Activated naive CD8-positive, alpha-beta T cell treated with anti-CD3 and anti-CD28 coated beads for 36 hours (primary cell): ENCODE measurements at places on chromosomes 1 and 21.

- DNase-seq = no peak
Observed at GRCh38 chr21:16287046-16287445, 557.3 kb downstream of the USP25 start.

- no peak for DNase-seq
Observed at GRCh38 chr1:62407398-62408009, 29.3 kb upstream of the USP1 start.

DNA sequence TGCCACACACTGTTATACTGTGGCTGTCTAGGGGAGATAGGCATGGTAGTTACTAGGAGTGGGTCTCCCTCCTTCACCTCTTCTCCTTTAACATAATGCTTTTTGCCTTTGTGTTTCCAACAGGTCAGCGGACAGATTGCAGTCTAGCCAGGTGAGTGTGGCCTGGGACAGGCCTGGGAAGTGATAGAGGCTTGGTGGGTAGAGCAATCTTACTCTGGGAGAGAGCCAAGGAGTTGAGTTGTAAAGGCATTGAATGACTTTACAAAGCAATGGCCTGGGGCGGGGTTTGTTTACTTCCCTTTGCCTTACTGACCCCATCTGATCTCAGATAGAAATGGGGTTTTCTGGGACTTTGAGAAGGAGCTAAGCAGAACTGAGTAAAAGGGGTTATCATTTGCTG lies 51.0 kb upstream of the IKBKE start:
- DNase-seq = no peak

- DNase-seq = no peak
Observed at GRCh38 chr1:216945538-216946080, 222.4 kb upstream of the ESRRG start.

DNA sequence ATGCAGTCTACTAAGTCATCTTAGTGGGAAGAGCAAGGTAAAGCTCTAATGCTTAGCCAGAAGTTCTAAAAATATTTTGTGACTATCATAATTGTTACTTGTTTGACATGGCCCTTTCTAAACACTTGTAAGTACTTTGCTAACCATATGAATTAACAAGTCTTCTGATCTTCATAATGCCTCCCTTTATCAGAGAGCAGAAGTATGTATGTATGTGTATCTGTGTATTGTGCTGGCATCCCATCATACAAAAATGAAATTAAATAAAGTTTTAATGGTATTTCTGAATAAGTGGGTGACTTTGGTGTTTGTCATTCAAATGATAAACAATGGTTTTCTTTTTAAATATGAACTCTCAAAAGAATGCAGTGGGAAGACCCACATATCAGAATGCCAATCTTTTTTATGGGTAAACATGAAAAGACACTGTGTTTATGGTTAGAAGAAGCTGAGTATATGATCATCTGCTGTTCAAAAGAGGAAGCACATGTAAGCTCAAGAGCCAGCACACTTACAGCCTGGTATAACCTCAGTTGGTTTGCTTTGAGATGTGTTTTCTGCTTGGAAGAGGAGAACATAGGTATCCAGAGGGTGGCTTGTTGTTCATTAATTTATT lies 159.6 kb downstream of the CLEC20A start:
- DNase-seq = no peak

GRCh38 chr1:237282208-237282783 lies 240.3 kb downstream of the RYR2 start:
- DNase-seq = no peak

- no peak for DNase-seq
Observed at GRCh38 chr1:15155191-15155590, 1.6 kb downstream of the TMEM51 start.

GRCh38 chr21:36917471-36918158 lies 48.9 kb downstream of the HLCS start:
- no peak for DNase-seq

DNA sequence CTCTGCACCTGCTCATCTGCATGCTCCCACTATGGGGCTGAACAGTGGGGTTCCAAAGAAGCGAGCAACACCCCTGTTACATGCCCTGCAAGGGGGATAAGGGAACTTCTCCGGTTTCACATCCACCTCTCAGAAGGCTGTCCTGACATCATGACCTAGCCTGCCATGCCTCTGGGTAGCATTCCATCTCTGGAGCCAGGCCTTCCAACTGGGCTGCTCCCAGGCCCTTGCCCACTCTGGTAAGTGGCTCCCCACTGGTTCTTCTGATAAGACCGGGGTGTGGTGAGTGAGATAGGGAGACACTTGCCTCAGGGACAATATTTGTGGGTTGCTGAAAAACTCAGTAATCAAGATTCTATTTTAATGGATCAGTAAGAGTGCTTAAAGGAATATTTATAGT lies 57.8 kb downstream of the KCNJ15 start:
- no peak for DNase-seq

GRCh38 chr1:156394835-156395461 lies 25.9 kb downstream of the RHBG start:
- DNase-seq = no peak

DNA sequence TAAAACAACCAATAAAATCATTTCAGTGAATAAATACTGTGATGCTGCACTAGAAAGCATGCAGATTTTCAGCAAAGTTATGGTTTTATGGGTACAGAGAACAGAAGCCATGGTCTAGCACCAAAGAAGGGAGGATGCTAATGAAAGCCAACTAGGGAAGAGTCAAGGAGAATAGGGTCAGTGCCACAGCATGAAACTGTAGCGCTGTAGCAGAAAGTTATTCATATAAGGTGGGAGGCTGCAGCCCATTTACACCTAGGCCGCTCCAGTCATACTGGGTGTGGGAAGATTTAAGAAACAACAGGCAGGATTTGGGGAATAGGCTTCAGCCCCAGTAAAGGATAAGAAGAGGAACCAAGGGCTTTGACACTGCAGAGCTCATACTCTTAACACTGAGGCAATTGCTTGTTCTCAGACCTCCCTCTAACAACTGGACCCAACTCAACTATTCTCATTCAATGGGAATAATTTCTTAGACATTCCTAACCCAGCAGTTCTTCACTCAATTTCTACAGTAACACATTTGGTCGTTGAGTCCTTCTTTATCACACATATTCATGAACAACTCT lies 4.4 kb downstream of the IFI16 start:
- no peak for DNase-seq

DNA sequence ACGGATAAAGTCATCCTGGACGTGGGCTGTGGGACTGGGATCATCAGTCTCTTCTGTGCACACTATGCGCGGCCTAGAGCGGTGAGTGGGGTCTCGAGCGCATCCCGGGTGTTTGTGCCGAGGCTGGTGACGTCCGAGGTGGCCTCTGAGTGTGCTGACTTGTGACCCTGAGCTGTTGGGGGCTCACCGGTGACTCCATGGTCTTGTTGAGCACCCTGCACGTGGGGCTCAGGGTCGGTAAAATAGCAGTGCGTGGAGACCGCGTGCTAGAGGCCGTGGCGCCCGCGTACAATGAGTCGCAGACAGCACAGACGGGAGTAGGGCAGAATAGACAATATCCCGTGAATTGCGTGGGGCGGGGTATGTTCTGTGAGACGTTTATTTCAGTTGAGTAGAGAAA lies 13.1 kb downstream of the PRMT2 start:
- DNase-seq = no peak
